Stimulated activated CD8-positive, alpha-beta memory T cell treated with anti-CD3 and anti-CD28 coated beads, Interleukin-7, amount 100 ng/mL, for 1 hour (primary cell): ENCODE measurements at places on chromosomes 2 and 18.

- DNase-seq: no peak
Observed at GRCh38 chr2:102892698-102893310, 131.0 kb downstream of the TMEM182 start.

DNA sequence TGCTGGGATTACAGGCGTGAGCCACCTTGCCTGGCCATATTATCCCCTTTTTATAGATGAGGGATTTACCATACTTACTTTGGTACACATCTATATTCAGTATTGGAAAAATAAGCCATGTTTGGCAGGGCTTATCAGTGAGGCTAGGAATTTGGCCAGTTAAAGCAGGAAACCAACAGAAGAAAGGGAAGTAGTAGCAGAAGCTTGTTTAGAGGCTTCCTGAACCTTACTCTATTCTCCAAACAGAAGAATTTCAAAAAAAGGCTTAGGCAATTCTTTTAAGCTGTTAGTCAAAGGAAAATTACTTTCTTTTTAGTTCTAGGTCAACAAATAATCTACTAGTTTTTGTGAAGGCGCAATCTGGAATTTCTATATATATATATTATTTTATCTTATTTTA is 3.2 kb upstream of the GLS start:
- no peak for DNase-seq

DNA sequence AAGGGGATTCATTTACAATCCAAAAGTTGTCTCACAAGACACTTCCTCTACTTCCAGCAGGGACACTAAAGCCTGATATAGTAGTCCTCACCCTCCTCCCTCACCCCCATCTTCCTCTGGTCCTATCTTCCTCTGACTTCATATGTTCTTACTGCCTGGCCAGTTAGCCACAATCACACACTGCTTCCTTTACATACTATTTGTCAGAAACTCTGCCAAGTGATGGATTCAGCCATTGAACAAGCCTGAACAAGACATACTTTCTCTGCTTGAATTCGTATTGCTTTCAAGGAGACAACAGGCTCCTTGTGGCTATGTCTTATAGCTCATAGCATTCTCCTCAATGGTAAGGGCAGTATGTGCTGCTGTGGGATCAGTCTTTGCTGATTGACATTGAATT is 672.2 kb downstream of the BCL11A start:
- DNase-seq: no peak

DNA sequence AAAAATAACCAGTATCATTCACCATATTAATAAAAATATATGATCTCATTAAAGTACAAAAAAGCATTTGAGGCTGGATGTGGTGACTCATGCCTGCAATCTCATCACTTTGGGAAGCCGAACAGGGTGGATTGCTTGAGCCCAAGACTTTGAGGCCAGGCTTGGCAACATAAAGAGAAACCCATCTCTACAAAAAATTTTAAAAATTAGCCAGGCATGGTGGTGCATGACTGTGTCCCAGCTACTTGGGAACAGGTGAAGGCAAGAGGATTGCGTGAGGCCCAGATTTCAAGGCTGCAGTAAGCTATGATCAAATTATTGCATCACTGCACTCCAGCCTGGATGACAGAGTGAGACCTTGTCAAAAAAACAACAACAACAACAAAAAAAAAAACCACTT is 75.9 kb downstream of the RAD51AP2 start:
- DNase-seq: no peak

- DNase-seq: no peak
Observed at GRCh38 chr18:3453540-3454364, 3.8 kb downstream of the TGIF1 start.

- DNase-seq: no peak
Observed at GRCh38 chr18:22822841-22823508, 110.2 kb upstream of the RBBP8 start.

DNA sequence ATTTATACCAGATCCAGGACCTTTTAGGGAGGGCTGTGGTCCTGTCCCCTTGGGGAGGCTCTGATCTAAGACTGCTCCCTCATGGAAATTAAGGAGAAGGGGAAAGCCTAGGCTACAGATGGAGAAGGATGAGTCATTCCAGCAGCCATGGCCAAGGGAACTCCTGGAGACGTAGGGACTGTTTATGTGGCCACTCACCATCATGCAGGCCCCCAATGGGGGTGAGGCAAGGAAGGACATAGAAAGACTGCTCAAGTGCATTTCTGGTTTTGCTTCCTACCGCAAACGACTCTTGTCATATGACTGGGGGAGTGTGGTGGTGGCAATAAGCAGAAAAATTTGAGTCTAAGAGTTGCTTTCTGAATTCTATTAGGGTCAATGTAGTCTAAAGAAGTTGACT is 54.0 kb upstream of the CYP1B1 start:
- DNase-seq: no peak
